Stimulated activated CD8-positive, alpha-beta memory T cell treated with anti-CD3 and anti-CD28 coated beads, Interleukin-15, amount 100 ng/mL, for 4 hours (primary cell): ENCODE measurements at places on chromosomes 7 and 10.

DNA sequence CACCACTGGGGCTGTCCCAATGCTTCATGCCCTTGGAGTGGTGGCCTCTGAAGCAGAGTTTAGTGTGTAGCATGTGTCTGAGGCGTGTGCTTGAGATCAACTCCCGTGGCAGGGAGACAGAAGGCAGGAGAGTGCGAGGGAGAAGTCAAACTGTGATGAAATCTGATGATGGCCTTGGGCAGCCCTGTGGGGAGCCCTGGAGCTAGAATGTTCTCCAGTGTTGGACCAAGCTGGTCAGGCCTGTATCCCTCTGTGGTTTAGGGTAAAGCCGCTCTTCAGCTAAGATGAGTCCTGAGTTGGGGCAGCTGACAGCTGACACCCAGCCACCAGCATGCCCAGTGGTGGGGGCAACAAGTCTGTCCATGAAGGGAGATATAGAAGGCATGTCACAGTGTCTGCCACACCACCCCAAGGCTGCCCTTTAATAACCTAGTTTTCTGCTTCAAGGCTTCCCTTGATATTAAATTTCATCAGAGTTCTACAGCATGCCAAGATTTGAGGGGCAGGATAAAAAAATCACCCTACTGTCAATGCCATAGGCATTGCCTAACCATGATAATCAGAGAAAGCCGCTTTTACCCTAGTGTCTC lies 170.5 kb upstream of the SVIL start:
- DNase-seq: no peak

DNA sequence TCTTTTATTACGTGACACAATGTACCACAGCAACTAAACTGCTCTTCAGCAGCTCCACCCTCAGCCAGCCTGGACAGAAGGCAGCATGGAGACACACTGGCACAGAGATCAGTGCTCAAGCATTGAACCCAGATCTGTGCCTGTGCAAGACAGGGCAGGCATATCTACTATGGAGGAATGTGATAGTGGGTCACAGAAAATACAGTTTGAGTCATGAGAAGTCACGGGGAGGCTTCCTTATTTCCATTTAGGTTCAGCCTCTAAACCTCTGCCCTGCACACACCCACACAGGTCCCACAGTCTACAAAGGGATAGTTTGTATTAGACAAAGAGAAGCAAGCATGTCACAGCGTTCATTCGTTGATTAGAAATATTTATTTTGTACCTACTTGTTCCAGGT lies 187.4 kb upstream of the AGR3 start:
- DNase-seq: no peak

DNA sequence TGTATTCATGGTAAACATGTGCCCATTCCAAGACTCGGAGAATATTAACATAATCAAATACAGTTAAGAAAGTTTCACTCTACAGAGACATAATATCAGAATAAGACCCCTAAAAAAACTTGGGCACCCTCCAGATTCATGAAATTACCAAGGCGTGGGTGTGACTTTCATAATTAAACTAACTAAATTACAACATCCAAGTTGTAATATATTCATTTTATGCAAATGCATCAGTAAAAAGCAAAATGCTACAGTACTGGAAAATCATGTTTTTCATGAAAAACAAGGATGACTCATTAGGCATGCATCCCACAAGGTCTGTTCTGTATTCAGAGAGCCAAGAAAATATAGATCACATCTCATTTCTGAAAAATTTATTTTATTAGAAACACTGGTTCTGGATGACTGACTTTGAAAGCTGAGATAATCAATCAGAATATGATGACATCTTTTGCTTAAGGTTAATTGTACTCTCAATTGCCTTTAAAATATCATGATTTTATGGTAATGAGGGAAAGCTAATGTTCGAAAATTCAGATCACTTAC lies 248.8 kb upstream of the SMIM30 start:
- DNase-seq: no peak

DNA sequence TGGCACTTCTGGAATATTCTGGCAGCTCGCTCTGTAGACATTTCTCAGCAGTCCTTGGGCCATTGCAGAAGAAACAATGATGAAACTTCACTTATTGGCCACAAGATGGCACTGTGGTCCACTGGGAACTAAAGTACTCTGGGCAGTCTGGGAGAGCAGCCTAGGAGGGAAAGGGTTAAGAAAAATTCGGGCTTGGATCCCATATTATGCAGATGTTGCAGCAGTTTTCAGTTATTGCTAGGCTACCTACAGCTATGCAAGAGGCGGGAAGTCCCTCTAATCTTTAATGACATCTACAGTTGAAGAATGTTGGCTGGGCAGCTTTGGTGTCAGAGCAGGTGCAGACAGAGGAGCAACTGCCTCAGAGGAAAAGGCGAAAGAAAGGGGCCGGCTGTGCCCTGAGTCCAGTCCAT lies 201.7 kb upstream of the PRSS58 start:
- no peak for DNase-seq

DNA sequence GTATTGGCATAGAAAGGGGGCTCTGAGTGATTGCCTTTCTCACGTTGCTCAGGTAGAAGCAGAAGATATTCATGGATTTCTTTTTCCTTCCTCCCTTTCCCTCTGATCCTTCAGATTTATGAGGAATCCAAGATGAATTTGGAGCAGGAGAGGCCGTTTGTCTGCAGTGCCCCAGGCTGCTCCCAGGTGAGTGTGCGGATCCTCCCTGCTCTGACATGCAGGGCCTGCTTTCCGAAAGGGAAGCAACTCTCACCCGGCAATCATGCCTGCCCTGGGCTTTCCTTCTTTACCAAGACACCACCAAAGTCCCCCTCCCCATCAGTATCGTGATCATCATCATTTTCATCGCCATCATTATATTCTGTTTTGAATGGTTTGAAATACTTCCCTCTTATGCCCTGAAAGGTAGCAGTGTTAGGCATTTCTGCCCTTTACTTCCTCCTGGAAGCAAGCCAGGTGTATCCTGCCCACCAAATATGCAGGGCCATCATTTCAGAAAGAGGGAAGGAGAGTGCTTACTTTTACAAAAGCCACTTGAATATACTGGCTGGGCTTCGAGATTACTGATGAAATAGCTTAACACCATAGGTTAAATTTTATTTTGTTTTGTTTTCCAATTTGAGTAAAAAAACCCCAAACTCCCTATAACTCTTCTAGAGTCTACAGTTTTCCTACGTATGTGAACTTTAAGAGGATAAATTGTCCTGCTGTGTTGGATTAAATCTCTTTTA lies 75.9 kb downstream of the CREB5 start:
- DNase-seq: no peak

- no peak for DNase-seq
Observed at GRCh38 chr7:136230210-136230609, 253.1 kb upstream of the MTPN start.
